ENCODE measurements at places on chromosomes 4 and X.

DNA sequence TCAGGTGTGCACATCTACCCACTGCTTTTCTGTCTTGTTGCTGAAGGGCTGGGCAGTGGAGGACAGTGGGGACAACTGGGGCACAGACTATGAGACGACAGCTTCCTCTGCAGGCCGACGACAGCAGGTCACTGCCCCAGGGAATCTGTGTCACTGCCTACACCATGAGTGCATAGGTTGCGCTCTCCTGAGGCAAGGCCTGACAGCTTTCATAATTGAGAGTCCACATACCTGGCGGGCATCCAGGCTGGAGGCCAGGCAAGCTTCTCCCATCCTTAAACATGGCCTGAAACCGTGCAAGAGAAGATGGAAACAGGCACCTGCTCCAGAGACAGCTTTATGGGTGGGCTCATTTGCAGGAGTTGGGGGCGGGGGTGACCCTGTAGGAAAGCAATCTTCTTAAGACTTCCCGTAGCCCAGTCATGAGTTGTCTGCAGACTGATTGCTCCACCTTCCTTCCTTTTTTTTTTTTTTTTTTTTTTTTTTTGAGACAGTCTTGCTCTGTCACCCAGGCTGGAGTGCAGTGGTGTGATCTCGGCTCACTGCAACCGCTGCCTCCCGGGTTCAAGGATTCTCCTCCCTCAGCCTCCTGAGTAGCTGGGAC, 2.9 kb downstream of the ANOS1 start:
- DNase-seq, result no peak

DNA sequence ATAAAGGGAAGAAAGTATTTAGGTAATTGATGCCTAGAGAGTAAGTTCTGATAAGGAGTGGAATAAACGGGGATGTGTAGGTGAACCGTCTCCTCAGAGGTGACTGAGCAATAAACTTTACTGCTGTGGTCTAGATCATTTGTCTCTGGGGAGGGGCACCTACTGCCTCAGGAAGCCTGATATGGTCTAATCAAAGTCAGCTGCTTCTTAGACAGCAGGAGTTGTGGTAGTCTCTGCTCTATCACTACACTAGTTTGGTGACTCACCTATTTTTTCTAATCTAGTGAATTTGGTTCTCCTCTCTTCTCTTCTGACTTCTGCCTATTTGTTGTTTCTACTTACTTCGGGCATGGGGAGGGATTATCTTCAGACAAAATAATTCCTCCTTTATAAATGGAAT, 95.1 kb upstream of the STIM2 start:
- no peak for DNase-seq

DNA sequence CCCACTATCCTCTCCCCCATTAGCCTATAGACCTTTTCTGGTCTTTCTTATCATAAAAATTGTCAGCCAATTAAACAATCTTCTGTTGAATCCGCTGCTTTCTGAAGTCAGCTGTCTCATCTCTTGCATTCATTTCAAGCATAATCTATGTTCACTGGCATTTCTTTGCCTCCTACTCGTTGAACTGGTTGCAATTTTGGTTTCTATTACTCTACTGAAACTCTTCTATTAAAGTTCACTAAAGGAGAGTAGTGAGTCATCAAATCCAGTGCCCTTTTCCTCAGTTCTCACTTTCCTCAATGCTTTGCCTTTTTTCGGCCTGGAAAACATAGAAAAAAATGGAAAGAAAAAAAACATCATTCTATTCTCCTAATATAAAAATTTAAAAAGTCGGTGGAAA, 23.9 kb upstream of the CXCL13 start:
- no peak for DNase-seq

- DNase-seq, result no peak
Observed at GRCh38 chrX:19955306-19955705, 35.6 kb downstream of the BCLAF3 start.

DNA sequence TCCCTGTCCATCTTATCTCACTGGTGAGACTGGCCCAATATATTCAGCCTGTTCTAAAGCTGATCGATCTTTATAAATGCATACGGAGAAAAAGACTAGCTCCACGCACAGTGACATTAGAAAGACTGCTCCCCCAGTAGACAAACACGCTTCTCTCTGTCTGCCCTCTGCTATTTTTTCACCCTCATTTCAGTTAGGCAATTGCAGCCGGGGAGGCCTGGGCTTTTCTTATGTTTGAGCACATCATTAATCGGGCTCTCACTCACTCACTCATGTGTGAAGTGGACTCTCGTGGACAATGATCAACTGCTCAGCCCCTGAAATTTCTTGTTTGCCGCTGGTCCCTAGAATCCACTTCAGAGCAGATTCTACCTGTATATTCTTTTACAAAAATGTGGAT, 824.7 kb upstream of the TENM3 start:
- no peak for DNase-seq

- no peak for DNase-seq
Observed at GRCh38 chr4:98625399-98625798, 33.0 kb downstream of the TSPAN5 start.
